ENCODE measurements at places on chromosomes 2 and 18.
A peak's percentile ranks its signal among the peaks of the same experiment; 100 is the strongest.

GRCh38 chr18:48792141-48792540 lies 158.6 kb downstream of the SMAD7 start:
- no peak for DNase-seq

GRCh38 chr2:226677080-226677479 lies 122.5 kb downstream of the IRS1 start:
- no peak for DNase-seq

GRCh38 chr2:129726216-129726615 lies 253.2 kb upstream of the RAB6C start:
- no peak for DNase-seq

DNA sequence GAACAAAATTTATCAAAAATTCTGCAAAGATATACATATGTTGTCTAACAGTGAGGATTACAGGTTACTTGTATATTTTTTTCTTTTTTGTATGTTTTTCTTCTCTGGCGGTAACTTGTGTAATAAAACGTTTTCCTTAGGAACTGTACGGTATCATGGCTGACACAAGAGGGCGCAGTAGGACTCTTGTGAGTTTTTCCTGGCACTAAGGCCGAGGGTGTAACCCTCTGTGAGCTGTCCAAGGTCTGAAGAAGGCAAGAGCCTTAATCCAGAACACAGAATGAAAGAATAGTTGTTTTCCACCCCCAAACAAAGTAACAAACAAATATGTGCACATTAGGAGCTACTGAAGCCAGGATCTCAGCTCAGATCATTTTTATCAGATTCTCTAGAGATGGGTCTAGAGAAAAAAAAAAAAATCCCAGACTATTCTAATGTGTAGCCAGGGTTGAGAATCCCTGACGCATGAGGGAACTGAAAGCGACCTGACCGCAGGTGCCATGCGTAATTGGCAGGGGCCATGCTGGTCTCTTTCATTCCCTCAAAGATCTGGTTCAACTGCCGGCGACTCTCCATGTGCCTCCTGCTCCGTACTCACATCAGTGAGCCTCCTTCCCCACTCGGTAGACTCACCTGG lies 27.0 kb downstream of the TMEM200C start:
- peak; percentile 61 for DNase-seq

DNA sequence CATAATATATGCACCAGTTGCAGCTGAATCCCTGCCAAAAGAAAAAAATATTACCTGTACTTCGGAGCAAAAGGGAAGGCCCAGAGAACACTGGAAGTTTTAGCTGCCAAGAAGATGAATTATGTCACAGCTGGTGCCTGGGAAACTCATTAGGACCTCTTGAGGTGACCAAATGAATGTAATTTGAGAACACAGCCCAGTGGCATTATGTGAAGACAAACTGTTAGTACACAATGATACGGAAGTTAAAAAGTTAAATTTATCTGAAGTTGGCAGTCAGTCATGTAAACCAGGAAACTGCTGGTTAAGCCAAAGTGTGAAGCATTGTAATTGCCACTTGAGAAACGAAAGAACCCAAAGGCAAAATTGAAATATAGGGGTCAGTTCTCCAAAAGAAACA lies 80.7 kb downstream of the EML4 start:
- DNase-seq = no peak

DNA sequence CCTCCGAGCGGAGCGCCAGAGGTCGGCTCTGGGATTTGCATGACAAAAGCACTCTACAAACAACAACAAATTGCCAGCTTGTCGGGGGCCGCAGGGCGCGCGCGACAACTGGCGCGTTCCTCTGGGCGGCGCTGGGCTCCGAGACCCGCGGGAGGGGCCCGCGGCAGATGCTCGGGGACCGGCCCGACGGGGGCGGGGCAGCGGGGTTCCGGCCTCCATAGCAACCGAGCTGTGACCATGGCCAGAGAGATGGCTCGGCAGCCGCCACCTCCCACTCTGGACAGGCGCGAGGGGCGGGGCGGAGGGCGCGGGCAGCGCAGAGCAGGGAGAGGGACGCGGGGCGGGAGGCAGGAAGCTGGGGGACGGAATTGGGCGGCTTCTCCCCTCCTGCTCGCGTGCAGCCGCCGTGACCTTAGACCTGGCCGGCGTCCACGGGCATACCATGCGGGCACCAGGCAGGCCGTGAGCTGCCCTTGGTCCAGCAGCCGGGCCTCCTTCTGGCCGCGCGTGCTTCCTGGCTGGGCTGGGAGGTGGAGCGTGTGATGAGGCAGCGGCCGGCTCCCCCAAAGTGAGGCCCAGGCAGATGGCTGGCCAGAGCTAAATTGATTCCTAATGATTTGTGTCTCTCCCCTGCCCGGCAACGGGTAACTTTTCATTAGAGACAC lies 171.5 kb downstream of the CELF4 start:
- peak; percentile 69 for DNase-seq

- DNase-seq = no peak
These were observed 23.3 kb downstream of the INHBB start for GRCh38 chr2:120369250-120369649.

- DNase-seq = peak; percentile 61
These were observed 8.2 kb upstream of the RBM44 start for GRCh38 chr2:237790353-237790752.

DNA sequence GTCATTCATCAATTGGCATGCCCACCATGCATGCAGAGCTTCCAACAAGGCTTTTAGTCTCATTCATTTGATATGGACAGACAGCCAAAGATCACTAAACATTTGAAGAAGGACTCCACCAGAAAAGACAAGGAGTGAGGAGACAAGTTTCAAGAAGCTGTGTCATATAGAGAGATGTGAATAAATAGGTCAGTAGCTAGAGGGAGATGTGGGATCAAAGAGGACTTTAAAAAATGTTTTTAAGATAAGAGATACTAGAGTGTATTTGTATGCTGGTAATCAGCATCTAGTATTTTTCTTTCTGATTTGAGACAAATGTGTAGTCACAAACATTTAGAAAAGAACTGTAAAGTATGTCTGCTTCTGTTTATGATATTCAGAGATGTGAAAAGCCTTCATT lies 48.5 kb downstream of the ANTXR1 start:
- DNase-seq = no peak

DNA sequence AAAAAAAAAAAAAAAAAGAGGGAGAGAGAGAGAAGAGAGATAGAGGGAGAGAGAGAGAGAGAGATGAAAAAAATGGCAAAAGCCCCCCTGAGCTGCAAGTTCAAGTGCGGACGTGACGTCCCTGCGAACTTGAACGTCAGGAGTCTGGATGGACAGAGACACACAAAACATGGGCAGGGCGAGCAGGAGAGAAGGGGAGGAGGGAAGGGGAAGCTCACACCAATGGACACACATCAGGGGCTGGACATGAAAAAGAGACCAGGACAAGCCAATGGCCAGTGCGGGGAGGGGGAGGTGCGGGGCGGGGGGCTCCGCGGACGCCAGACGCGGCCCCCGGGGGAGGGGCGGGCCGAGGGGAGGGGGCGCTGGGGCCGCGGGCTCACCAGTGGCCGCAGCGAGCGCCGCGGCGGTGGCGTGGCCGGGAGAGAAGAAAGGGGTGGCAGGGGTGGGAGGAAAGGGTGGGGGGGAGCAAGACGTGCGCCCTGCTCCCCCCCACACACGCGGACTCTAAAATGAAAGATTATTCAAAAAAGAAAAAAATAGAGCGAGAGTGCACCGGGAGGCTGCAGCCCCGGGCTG lies at the start of gene BCL11A:
TSS of gene BCL11A (minus strand) at position 160 of the 579 bp plus-strand sequence. CDS start 384 bp downstream, outside the sequence.
- peak; percentile 72 for DNase-seq

GRCh38 chr2:37250869-37251740 lies 19.6 kb downstream of the NDUFAF7 start:
- DNase-seq = no peak

DNA sequence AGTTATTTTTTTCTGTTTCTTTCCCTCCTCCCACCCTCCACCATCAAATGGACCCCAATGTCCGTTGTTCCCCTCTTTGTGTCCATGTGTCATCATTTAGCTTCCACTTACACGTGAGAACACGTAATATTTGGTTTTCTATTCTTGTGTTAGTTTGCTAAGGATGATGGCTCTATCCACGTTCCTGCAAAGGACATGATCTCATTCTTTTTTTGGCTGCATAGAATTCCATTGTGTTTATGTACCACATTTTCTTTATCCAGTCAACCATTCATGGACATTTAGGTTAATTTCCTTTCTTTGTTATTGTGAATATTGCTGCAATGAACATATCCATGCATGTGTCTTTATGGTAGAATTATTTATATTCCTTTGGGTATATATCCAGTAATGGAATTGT lies 91.3 kb upstream of the TNP1 start:
- DNase-seq = no peak

DNA sequence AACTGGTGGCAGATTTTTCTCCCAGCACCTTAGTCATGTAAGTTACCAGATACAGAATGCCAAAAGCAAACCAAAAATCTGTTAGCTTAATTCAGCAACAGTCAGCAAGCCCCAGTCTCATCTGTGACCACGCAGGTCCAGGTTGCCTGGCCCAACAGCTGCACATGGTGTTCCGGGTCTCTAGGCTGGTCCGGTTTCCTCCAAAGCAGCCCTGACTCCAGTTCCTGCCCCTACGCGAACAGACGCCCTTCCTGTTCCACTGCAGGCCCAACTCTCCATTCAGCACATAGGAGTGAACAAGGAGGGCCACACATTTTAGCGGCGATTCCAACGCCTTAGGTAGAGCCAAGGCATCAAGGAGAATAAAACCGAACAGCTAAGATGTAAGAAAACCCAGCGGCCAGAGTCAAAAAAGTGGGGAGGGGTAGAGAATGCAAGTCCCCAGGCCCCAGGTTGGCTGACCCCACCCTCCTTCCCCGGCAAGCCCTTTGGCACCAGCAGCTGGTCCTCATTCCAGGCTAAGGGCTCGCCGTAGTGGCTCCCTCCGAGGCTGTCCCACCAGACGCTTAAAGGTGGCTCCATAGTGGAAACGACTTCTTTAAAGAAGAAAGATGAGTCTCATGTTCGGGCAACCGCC lies 1.5 kb downstream of the STK25 start:
- peak; percentile 28 for DNase-seq

GRCh38 chr2:38653715-38654527 lies 12.0 kb upstream of the GALM start:
- DNase-seq = peak; percentile 10

GRCh38 chr2:227903381-227903780 lies 31.9 kb downstream of the DAW1 start:
- DNase-seq = no peak

DNA sequence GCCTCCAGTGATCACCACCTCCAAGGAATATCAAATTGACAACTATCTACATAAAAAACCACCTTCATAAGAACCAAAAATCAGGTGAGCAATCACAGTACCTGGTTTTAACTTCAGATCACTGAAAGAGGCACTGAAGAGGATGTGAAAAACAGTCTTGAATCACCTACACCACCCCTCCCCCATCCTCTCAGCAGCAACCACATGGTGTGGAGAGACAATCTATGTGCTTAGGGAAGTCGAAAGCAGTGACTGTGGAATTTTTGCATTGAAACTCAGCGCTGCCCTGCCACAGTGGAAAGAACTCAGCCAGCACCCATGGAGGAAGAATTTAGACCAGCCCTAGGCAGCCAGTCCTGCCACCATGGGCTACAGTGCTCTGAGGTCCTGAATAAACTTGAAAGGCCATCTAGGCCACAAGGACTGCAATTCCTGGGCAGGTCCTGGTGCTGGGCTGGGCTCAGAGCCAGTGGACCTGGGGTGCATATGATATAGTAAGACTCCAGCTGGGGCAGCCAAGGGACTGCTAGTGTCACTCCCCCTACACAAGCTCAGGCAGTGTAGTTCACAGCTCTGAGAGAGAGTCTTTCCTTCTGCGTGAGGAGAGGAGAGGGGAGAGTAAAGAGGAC lies 75.6 kb downstream of the ATL2 start:
- DNase-seq = no peak

GRCh38 chr2:96679848-96680247 lies 37.3 kb downstream of the FER1L5 start:
- no peak for DNase-seq

GRCh38 chr2:240355962-240356361 lies 79.5 kb upstream of the GPC1 start:
- no peak for DNase-seq

DNA sequence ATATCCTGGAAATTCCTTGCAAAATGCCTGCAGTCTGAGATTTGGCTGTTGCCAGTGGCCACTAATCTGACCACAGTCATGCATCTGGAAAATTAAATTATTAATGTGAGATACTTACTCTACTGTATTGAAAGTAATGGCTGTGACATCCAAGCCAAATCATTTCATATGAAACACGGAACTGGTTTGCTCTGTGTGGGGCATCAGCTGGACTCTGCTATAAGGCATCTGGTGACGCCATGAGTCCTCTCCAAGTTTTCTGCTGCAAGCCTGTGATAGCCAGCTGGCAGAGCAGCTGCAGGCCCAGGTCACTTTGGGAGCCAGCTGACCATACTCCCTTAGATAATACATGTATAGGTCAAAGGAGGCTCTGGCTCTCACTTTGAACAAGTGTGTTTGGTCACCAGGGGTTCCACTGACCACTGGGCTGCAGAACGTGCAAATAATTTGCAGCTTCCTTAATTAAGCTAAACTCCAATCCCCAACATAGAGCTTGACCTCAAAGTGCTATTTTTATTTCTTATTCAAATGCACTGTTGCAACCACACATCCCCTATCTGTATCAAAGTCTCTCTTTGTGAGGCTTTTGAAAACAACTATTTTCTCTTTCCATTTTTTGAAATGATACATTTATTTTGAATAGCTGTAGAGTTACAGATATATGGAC lies 152.9 kb downstream of the NCKAP5 start:
- DNase-seq = no peak

GRCh38 chr2:21404827-21405625 lies 281.3 kb downstream of the TDRD15 start:
- peak; percentile 16 for DNase-seq

GRCh38 chr2:134148843-134149472 lies 104.9 kb upstream of the MGAT5 start:
- no peak for DNase-seq

DNA sequence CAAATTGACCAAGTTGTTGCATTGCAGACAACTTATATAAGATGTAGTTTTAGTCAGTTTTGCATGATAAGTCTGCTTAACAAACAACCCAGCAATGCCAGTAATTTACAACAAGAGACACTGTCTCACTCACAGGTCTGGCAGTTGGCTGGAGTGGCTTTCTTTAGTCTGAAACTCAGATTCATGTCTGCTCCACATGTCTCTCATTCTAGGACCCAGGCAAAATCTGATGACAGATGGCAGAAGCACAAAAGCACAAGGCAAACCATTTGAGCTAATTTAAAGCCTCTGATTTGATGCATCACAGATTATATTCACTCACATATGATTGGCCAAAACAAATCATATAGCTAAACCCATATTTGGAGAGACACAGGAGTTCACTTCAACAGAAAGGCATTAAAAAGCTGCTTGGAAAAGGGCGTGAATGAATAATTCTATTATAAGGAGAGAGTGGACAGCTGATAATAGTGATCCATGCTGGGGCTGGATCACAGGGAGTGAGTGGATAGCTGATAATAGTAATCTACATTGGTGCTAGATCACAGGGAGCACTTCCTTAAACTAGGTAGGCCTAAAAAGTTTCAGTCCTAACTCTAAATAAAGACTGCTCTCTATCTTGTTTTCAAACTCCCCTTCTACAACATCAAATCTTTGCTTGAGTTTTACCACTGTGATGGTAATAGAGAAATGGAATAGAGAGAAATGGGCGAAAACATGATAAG lies 593.2 kb upstream of the ZNF804A start:
- no peak for DNase-seq

Measured in ELR (cell line).